ENCODE measurements at places on chromosomes 1 and 21.

GRCh38 chr21:15005391-15005790, 59.4 kb downstream of the NRIP1 start:
- no peak for DNase-seq

GRCh38 chr1:24032981-24033380, 52.9 kb upstream of the SRSF10 start:
- DNase-seq: no peak

- peak; percentile 80 for DNase-seq
Observed at GRCh38 chr1:145978854-145979745, 14.6 kb downstream of the POLR3GL start.

DNA sequence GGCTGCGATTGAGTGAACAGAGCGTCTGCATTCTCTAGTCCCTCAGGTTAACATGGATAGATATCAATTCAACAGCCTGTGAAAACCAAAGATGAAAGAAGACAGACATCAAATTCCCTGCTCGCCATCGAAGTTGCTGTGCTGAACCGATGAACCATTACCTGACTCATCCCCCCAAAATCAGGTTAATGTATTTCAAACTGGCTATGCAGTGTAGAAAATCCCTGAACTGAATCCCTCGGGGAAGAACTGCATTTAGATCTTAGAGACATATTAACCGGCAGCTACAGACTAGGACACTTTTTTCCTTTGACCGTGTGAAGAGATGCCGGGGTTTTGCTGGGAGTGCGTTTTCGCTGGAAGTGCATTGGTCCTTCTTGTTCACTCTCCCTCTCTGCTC, 213.2 kb upstream of the KIAA0040 start:
- no peak for DNase-seq

DNA sequence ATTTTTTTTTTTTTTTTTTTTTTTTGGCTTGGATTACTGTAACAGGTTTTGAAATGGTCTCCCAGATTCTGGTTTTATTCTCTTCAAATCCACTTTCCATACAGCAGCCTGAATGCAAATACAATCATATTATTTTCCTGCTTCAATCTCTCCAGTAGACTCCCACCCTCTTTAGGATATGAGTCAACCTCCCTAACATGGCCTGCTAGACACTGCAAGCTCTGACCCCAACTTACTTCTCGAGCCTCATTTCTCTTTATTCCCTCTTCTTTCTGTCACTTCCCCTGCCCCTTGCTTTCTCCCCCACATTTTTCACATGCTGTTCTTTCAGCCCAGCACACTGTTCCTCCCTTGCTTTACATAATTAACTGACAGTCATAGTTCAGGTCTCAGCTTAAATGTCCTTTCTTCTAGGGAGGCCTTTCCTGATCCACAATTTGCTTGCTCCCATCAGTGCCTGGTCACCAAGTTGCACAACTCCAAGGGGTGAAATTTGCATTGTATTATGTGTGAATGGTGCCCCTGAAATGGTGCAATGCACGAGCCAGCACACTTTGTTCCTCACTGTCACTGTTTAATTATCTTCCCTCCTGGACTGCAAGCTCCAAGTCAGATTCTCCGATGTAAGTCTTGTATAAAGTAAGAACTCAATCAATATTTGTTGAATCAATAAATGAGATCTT, 22.1 kb upstream of the IL19 start:
- DNase-seq: no peak

GRCh38 chr1:227532019-227532619, 31.2 kb upstream of the ZNF678 start:
- no peak for DNase-seq

- peak; percentile 49 for DNase-seq
Observed at GRCh38 chr21:44487831-44488230, 32.5 kb downstream of the LRRC3 start.

DNA sequence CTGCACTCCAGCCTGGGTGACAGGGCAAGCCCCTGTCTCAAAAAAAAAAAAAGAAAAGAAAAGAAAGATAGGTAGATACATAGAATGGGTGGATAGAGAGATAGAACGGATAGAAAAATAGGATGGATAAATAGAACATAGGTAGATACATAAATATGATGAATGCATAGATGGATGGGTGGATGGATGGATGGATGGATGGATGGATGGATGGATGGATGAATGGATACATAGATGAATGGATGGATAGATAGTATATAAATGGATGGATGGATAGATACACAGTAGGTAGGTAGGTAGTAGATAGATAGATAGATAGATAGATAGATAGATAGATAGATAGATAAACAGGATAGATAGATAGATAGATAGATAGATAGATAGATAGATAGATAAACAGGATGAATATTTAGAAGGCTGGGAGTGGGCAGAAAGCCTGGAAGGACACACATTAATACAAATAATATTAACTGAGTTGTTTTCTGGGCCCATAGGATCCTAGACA, 87.0 kb downstream of the PDE9A start:
- DNase-seq: no peak

GRCh38 chr1:10657088-10657847, 139.2 kb downstream of the CASZ1 start:
- no peak for DNase-seq

DNA sequence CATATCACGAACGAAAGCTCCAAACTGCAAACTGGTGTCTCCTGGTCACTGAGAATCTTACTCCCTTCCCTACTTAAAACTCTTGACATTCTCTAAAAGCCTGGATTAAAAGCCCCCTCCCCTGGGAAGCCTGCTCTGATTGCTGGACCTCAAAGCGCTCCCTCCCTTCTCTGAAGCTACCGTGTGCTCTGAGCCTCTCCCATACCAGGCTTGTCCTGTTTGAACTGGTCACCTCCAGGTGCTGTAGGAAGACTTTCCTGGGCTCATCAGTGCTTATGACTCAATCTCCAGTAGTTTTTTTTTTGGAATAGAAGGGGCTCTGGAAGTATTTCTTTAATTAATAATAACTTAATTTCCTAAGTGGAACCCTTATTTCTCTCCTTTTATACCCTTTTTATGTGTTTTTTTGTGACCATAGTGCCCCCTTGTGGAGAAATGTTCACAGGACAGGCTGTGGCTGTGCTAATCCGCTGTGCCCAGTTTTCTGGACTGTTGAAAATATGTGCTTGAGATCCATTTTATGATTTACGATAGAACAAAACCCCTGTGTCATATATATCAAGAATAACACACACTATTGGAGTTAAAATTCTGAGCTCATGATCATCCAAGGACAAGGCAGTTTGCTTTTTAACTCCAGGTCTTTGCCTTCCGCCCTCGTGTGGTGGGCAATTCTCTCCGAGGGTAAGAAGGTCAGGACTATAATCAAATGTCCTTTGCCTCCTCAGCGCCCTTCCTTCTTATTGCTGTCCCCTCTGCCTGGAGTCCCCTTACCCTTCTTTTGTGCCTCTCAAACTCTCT, 16.9 kb downstream of the MTARC1 start:
- peak; percentile 9 for DNase-seq

- no peak for DNase-seq
Observed at GRCh38 chr1:65109487-65109886, 38.5 kb upstream of the AK4 start.

- DNase-seq: no peak
Observed at GRCh38 chr1:95035536-95035935, 37.2 kb downstream of the ALG14 start.

DNA sequence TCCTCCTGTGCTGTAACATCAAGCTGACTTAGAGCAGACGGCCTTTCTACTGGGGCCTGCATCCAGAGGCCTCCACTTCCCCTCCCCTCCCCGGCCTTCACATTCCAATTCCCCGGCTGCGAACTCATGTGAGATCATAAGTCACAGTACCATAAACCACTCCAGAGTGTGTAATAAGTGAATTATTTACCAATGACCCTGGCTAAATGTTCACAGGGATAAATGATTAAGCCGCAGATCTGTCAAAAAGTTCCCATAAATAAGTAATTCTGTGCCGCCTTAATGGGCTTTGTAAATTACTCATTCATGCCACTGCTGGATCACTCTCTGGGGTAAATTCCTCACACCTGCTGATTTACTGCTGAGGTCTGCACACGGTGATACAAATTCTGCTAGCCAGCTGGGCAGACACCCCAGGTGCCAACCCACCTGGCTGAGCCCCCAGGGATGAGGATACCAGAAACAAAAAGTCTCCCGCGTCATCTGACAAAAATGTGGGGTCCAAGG, 27.4 kb upstream of the KIRREL1 start:
- DNase-seq: no peak

GRCh38 chr1:10494418-10494753, 19.6 kb downstream of the PEX14 start:
- no peak for DNase-seq

- no peak for DNase-seq
Observed at GRCh38 chr1:41475859-41476567, 8.5 kb downstream of the EDN2 start.

GRCh38 chr1:193318347-193318746, 131.9 kb upstream of the B3GALT2 start:
- DNase-seq: no peak

- no peak for DNase-seq
Observed at GRCh38 chr1:173016419-173016818, 34.3 kb downstream of the TNFSF18 start.

GRCh38 chr1:9249534-9250410, 15.2 kb downstream of the H6PD start:
- DNase-seq: peak; percentile 23

DNA sequence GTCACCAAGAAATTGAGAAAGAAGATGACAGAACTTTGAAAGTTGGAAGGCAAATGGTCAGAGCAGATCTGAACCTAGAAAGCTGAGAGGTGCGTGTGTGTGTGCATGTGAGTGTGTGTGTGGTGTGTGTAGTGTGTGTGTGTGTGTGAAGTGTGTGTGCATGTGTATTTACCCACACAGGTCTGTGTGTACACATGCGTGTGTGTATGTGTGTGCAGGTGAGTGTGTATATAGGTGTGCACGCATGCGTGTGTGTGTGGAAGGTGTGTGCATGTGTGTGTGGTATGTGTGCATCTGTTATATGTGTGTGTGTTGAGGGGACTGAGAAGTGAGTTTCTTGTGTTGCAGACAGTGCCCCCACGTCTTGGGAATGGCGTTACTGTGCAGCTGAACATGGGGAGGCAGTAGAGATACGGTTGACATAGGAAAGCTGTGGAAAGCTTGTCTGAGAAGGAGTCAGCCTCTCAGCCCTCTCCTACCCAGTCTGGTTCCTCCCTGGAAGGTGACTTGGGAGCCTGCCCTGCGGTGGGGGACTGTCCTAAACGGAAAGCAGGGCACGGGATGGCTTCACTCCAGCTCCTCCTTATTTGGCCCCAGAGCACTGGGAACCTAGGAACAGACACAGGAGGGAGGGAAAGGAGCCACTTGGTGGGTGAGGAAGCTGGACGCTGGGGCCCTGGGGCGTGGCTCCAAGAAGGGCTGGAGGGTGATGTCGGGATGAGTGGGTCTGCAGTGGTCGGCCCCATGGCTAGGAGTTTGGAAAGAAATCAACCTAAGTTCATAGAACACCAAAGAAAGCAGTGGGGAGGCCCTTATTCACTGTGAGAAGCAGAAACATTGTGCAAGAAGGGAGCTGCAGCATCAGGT, 97.2 kb downstream of the PCBP3 start:
- DNase-seq: no peak

DNA sequence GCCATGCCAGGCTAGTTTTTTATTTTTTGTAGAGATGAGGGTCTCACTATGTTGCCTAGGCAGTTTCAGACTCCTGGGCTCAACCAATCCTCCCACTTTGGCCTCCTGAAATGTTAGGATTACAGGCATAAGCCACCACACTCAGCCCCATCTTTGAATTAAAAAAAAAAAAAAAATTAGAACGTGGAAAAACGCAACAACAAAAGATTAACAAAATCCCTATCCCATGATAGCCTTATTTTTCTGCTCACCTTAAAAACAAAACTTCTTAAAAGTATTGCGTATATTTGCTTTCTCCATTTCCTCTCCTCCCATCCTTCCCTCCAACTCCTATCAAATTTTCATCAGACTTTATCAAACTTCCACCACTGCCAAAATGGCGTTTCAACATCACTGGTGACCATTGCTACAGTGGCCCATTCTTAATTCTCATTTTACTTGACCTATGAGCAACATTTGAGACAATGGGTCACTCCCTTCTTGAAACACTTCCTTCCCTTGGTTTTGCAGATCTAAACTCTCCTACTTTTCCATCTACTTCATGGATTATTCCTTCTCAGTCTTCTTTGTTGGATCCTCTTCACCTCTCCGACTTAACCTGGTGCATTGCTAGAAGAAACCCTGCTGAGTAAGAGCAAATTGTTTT, 579 bp upstream of the ZNF684 start:
- no peak for DNase-seq

- no peak for DNase-seq
Observed at GRCh38 chr1:59289570-59289969, 7.3 kb upstream of the FGGY start.

GRCh38 chr21:24420689-24421088, 1186.6 kb downstream of the MRPL39 start:
- no peak for DNase-seq

DNA sequence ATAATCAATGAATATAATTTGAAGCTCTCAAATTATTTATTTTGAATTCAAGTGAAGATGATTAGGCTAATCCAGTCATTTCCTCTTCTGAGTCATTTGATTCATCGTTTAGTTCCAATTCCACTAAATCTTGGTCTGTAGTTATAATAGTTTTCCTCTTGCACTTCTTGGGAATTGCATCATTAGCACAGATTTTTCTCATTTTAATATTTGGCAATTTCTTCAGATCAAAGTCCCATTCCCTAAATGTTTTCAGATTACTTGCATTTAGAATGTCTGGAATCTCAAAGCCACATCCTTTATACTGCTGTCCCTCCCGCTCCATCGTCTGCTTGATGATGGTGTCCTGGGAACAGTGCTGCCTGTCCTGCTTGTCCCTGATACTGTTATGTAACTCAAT, 43.5 kb downstream of the MAST2 start:
- no peak for DNase-seq

DNA sequence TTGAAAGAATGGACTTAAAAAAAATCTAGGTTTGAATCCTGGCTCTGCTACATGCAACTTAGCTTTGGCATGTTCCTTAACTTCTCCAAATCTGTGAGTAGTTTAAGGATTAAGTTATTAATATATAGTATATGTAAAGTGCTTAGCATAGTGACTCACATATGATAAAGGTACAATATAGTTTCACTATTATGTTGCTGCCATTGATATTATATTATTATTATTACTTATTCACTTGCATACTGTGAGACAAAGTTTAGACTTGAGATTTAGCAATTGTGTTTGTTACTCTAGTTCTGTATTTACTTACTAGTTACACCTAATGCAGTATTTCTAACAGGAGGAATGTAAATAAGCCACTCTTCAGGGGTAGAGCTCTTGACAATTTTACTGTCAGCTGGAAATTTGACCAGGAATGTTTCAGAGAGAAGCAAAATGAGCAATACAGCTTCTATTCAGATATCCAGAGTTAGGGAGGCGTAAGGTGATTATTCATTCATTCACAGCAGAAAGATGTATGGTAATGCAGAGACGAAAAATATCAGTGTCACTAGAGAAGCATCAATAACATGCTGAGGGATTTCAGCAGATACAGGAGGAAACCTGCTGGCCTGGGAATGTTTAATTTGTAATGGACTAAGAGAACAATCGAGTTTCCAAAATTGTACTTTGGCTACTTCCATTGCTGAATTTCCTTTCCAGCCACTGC, 25.5 kb downstream of the RGS7 start:
- no peak for DNase-seq
